ENCODE measurements at places on chromosomes 1 and 21. TPM values are rescaled to one million over a fixed set of nuclear protein-coding genes. Genes with fewer than 3 reads are reported as not detected.

- DNase-seq = peak; percentile 82
Observed at GRCh38 chr21:32569261-32570230, 15.8 kb downstream of the TCP10L start.

Gene LCE3D
- polyA plus RNA-seq = not detected

Gene CELA2A
- polyA plus RNA-seq = not detected

GRCh38 chr1:155481741-155482241 is 80.8 kb downstream of the ASH1L start:
- no peak for DNase-seq

DNA sequence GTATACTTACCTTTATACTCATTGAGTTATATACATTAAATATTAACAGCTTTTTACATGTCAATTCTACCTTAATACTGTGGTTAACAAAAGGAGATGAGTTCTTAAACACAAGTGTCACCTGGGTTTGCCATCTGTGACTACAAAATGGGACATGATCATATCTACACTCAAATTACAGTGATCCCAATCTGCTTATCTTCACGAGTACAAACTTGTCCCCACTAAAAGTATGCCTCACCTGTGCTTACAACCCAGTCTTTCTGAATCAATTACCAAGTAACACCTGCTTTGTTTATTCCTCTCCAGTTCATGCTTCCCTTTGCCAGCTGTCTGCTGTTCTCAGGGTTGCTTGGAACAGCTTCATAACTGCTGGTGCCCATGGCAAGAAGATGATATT is 8.8 kb downstream of the CD1E start:
- no peak for DNase-seq

- DNase-seq = no peak
Observed at GRCh38 chr1:232170909-232171308, 459.0 kb downstream of the SIPA1L2 start.

DNA sequence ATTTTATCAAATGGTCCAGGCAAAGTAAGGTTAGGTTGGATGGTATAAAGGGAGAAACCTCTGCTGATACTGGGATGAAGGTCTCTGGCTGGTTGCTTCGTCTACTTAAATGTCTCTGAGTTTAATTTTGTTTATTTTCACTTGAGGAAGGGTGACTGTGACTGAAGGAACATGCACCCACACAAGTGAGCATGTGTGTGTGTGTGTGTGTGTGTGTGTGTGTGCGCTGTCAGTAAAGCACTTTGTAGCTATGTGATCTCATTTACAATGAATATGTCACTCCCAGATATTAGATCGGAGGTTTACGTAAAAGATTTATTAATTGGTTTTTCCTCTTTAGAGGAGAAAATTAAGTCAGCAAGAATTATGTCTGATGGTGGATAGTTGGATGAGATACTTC is 4.4 kb downstream of the FOXD2 start:
- no peak for DNase-seq

GRCh38 chr1:7267493-7267892 is 482.2 kb downstream of the CAMTA1 start:
- no peak for DNase-seq

Gene C4BPA
- 0.75 TPM for polyA plus RNA-seq

- no peak for DNase-seq
Observed at GRCh38 chr1:19654886-19655717, 9.6 kb upstream of the HTR6 start.

Gene CCDC27
- 0.19 TPM for polyA plus RNA-seq

- no peak for DNase-seq
Observed at GRCh38 chr21:33076600-33077329, 6.8 kb downstream of the OLIG1 start.

Gene ANKRD35
- 2.1 TPM for polyA plus RNA-seq

GRCh38 chr1:87121711-87122163 is 206.9 kb upstream of the LMO4 start:
- DNase-seq = peak; percentile 18

GRCh38 chr1:231885209-231885854 is 258.7 kb downstream of the DISC1 start:
- DNase-seq = no peak

GRCh38 chr1:2866422-2867086 is 65.1 kb upstream of the TTC34 start:
- DNase-seq = no peak

Data from left renal cortex interstitium (tissue), 4 donors.